ENCODE measurements at places on chromosomes 12 and 14. TPM values are rescaled to one million over a fixed set of nuclear protein-coding genes. Genes with fewer than 3 reads are reported as not detected.

Gene C3AR1
- under 0.01 TPM for total RNA-seq

Gene CLEC1B
- not detected for total RNA-seq

Gene PIWIL1
- total RNA-seq: not detected

Gene OVCH1
- total RNA-seq: 0.98 TPM

Gene KLRC3
- total RNA-seq: not detected

Gene PRKD1
- total RNA-seq: 19.8 TPM

All from subcutaneous preadipocyte (primary cell).